ENCODE measurements at places on chromosomes 5 and 9.

GRCh38 chr5:120449501-120449900 lies 14.6 kb upstream of the PRR16 start:
- DNase-seq: no peak

- no peak for DNase-seq
These were observed 32.9 kb downstream of the CPEB4 start for GRCh38 chr5:173920866-173921555.

- DNase-seq: no peak
These were observed 21.5 kb downstream of the MVB12B start for GRCh38 chr9:126347911-126348760.

GRCh38 chr5:58358501-58359178 lies 101.2 kb downstream of the PLK2 start:
- DNase-seq: no peak

- DNase-seq: no peak
These were observed 435.3 kb downstream of the CYLC2 start for GRCh38 chr9:103430469-103430868.
